ENCODE measurements at places on chromosomes 1 and 21.

- DNase-seq, result no peak
Observed at GRCh38 chr1:121516234-121516967, 331.6 kb downstream of the SRGAP2C start.

GRCh38 chr1:225762002-225762441 lies 15.6 kb upstream of the SRP9 start:
- DNase-seq, result peak; percentile 60

- no peak for DNase-seq
Observed at GRCh38 chr1:25628741-25629421, 12.3 kb downstream of the MAN1C1 start.

GRCh38 chr1:16076031-16076864 lies 2.8 kb upstream of the FAM131C start:
- peak; percentile 89 for DNase-seq

DNA sequence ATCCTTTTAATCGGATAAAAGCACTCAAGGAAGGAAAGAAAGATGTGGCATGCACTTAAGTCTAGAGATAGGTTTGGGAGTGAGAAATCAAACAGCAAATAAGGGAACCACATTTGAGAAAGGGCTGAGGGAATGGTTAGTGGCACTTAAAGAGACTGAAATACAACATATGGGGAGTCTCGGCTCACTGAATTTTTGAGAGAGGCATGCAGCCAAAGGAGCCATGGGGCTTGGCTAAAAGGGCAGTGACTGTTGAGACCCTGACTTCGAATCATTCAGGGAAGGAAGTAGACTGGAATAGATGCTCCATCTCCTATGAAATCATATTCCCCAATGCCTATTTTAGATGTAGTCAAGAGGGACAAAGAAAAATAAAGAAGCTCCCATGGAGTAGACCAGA lies 58.3 kb upstream of the HAO2 start:
- no peak for DNase-seq

DNA sequence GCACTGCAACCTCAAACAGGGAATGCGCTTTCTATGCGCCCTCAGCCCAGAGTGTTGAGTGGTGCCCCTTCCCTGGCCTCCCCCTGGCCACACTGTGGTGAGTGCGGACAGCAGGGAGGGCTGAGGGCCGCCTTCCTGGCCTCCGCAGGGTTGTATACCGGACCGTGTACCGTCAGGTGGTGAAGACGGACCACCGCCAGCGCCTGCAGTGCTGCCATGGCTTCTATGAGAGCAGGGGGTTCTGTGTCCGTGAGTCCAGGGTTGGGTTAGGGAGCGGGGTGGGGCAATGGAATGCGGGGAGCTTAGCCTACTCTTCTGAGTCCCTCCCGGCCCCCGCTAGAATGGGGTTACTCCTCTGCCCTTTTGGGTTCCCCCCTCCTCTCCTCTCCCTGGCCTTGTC lies 11.7 kb downstream of the PEAR1 start:
- no peak for DNase-seq

DNA sequence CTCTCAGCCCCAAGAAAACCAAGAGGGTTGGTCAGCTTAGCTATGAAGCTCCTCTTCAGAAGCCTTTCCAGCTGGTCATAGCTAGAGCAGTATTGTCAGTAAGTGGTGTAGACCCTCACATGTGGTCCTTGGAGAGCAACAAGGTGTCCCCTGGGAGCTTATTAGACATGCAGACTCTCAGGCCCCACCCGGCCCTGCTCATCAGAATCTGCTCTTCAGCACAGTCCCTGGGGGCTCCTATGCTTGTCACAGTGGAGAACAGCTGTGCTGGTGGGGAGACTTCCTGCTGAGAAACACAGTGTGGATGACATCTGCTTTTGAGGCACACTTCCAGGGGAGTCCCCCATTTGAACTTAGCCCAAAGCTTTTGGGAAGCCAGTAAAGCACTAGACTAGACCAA lies 21.9 kb upstream of the NEK2 start:
- DNase-seq, result no peak

DNA sequence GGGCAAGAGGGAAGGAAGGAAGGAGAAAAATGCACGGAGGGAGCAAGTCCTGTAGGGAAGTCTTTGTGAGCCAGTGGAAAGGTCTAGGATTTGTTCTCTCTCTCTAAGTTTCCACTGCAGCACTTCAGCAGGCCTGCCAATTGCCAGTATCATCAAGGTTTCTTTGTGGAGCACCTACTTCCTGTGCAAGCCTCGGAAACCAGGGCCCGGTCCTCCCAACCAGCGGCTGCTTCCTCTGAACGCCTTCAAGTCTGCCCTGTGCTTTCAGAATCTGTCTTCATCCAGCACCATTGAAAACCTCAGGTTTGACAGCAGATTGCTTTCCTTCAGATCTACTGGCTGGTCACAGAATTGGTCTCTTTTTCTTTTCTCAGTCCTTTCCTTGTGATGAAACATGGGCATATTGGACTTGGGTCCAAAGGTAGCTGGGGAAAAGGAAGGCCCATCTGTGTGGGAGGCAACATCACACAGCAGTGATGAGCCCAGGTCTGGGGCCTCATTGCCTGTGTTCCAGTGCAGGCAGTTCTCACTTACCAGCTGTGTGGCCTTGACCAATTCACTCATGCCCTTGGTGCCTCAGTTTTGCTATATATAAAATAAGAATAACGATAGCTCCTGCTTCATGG lies 144.5 kb downstream of the SEC16B start:
- no peak for DNase-seq

- no peak for DNase-seq
Observed at GRCh38 chr21:42396799-42397745, 1.2 kb upstream of the TMPRSS3 start.

- DNase-seq, result no peak
Observed at GRCh38 chr1:53706356-53706755, 32.6 kb downstream of the GLIS1 start.

DNA sequence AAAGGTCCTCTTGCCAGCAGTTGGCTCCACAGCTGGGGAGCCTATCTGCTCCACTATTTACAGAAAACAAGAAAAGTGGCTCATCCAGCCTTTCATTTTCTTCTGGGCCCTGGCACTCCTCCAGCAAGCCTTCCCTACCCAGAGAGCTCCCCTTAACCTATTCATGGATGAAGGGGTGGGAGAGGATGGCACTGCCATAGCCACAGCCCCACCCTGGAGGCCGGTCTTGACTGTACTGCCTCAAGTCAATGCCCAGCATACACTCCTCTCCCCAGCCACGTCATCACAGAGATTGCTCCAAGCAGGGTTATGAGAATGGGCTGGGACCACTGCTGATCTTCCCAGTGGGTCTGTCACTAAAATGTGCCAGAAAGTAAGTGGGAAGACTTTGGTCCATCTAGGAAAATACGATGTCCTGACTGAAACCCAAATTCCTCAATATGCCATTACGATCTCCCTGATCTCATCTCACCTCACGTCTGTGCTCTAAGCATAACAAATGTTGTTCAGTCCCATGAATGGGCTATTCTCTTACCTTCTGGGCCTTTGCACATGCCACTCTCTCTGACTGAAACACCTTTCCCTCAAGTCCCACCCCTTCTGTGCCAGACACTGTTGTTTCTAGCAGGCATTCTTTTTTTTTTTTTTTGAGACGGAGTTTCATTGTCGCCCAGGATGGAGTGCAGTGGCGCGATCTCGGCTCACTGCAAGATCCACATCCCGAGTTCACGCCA lies 21.4 kb upstream of the PTAFR start:
- no peak for DNase-seq

DNA sequence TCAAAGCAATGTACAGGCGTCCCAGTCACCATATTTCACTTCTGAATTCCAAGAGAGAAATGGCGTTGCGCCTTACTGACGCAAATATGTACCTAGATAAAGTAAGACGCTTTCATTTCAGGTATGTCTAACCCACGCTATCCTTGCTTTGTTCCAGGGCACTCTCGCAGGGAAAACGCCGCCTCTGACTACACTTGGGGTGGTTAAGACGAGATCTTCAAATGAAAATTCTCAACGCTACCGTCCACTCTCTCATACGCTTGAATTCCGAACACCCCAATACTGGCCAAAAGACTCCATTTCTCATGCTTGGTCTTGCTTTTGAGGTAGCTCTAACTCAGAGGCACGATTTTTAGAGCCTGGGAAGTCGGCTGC lies 736 bp upstream of the ZMPSTE24 start:
- DNase-seq, result no peak

- peak; percentile 76 for DNase-seq
Observed at GRCh38 chr1:56584910-56585528, 5.7 kb upstream of the PLPP3 start.

GRCh38 chr1:223338811-223339746 lies 24.9 kb downstream of the SUSD4 start:
- DNase-seq, result peak; percentile 41

DNA sequence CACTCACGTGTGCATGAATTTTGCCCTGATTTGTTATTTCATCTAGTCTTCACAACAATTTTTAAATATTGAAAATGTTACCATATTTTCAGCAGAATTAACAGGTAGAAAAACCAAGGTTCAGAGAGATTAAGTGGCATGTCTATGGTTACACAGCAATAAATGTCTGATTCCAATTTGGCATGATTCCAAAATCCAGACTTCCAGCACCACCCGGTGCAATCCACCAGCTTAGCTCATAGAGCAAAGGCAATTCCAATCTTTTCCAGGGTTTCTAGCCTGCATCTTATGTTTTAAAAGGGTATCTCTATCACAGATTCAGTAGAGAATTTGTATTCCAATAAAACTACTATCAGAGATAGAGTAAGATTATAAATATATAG lies 161.8 kb downstream of the TPR start:
- no peak for DNase-seq

DNA sequence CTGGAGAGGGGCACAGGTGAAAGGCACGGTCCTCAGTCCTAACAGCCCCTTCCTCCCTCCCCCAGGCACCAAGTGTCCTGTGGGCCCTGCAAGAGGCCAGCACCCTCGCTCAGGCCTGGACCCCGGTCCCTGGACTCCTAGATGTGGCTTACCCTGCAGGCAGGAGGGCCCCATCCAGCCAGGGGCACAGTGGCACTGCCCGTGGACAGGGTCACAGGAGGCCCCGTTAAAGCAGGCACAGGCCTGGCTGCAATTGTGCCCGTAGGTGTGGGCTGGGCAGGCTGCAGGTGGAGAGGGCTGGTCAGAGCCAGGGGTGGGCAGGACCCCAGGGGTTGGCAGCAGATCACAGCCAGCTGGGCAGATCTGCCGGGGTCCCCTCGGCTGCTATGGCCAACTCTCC lies 44.5 kb downstream of the ARHGEF16 start:
- no peak for DNase-seq

- peak; percentile 69 for DNase-seq
Observed at GRCh38 chr1:50704126-50704525, 255.9 kb downstream of the FAF1 start.

DNA sequence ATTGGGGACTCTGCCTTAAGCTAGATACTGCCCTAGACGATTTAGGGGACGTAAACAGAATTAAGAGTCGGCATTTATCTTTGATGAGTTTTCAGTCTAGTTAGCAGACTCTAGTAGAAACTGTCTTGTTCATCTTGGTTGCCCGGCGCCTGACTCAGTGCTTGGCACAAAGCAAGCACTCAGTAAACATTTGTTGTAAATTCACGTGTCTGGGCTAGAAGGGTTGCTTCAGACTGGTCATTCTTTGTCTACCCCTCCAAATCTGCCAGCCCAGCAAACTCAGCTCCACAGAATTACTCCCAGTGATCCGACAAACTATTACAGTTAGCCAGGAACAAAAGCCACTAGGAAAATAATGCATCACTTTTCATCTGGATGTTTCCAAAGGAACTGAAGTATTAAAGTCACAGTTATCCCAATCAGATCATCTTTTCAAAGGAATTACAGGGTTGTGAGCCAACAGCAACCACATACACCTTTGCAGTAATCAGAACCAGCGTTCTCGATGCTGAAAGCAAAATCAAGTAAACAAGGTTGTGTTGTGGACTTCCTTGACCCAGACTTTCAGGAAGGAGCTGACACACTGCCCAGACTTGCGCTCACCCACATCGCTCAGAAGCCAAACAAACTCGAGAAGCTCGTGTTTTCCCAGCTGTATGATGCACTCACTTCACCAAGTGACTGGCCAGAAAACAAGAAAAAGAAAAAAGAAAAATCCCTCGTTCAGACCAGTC lies 66.5 kb upstream of the GADD45A start:
- peak; percentile 95 for DNase-seq

DNA sequence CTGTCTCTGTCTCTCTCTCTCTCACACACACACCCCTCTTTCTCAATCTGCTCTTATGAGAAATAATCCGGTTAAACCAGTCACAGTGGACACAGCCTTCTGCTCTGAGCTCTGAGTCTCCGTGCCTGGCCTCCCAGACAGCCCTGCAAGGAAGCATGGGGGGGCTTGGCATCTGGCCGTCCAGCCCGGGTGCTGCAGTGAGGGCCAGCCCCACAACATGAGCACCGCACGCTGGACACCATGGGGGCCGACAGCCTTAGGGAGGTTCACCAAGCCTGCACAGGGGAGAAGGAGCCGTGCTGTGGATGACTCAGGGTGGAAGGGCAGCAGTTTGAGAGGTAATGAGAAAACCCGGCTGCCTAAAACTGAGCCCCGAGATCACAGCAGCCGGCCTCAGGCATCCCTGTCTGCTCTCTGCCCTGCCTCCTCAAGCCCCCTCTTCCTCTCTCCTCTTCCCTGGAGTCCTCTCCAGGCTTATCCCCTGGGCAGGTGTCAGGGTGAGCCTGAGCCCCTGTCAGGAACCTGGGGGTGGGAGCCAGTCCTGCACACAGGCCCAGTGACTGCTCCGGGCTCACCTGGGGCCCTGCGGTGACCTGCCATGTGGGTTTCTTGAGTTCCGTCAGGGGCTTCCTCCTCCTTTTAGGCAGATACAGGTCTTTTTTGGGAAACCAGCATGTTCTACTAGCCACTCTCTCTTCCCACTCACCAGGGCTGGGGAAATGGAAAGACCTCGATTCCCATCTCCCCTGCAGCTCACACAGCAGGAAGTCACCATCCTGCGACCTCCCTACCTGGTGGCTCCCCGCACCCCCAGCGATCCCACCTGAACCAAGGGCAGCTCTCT lies 92.8 kb downstream of the ITPKB start:
- DNase-seq, result no peak

GRCh38 chr1:47479664-47480063 lies 41.8 kb downstream of the FOXD2 start:
- no peak for DNase-seq

DNA sequence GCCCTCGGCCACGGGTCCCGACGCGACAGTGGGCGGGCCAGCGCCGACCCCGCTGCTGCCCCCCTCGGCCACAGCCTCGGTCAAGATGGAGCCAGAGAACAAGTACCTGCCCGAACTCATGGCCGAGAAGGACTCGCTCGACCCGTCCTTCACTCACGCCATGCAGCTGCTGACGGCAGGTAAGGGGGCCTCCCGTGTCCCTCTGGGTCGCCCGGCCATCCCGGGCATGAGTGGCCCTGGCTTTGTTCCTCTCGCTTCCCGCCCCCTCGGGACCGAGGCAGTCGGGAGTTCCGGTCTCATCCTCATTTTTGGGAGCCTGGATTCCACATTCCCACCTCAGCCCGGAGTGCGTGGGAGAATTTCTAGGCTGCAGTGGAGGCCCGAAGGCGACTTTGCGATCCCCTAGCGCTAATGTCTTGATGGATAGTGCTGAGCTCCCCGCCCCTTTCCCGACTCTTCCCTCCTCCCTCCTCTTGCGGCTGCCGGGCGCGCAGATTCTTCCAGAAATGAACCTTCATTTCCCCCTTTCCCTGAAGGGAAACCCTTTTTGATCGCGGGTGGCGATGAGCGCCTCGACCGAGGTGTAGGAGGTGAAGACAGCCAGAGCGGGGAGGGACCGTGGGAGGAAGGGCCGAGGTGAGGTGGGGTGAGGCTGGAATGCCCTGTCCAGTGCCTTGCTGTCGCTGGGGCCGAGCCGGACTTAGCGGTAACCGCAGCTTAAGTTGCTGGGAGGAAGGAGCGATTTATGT lies 705 bp downstream of the KHDRBS1 start:
- peak; percentile 66 for DNase-seq

Data from astrocyte of the hippocampus (primary cell).